GDM1 (cell line): ENCODE measurements at places on chromosomes 1 and 21.

DNA sequence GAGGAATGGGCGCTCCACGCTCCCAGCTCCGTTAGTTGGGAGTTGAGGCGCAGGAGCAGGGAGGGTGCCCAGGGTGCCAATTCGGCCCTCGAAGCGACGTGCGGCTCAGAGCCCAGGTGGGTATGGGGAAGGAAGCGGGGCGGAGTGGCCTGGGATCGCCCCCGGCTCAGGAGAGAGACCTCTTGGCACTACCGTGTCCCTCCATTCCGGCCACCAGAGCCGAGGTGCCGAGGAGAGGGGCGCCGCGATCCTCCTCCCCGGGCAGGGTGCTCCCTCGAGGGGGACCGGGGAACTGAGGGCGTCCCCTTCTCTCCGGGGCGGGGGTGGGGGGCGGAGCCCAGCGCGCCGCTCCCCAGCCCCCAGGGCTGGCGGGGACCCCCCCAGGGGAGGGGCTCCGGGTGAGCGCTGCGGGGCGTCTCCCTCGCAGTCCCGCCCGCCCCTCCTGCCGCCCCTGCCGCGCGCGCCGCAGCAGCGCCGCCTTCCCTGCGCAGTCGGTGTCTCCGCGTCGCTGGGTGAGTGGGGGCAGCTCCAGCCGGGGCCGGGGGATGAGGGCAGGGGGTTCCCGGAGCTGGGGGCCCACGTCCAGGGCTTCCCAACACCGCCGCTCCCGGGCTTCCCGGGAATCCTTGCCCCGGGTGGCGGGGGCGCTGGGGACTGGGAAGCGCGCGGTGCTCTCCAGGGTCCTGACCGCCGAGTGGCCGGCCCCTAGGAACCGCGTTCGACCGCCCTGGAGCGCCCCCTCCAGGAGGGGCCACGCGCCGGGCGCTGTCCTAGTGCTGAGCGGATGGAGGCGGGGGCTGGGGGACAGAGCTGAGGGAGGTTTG lies at the start of gene HPCA:
Gene HPCA (plus strand): TSS at position 488 of the 824 bp plus-strand sequence. CDS start 2,408 bp downstream, outside the sequence.
- DNase-seq, result peak; percentile 26

- peak; percentile 63 for DNase-seq
Observed at GRCh38 chr21:35027563-35028450, 21.3 kb downstream of the RUNX1 start.

DNA sequence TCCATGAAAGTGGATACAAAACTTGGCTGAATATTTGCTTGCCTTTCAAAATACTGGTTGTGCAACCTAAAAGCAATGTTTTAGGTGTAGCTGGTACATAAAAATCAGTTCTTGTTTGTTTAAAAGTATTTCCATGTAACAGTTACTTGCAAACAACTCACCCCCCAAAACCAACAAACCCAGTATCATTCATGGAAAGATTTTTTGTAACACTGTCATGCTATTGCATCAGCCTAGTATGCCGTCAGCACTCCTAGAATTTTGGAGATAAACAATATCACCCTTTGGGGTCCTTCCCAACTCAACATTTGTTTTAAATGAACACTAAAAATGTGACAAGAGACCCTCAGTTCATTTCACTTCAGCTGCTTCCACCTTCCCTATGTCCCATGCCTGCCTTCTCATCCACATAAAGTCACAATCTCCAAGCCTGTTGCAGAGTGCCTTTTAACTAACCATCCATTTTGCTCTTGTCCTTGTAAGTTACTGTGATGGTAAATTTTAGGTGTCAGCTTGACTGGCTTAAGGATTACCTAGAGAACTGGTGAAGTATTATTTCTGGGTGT lies 425.3 kb downstream of the DUSP10 start:
- no peak for DNase-seq

DNA sequence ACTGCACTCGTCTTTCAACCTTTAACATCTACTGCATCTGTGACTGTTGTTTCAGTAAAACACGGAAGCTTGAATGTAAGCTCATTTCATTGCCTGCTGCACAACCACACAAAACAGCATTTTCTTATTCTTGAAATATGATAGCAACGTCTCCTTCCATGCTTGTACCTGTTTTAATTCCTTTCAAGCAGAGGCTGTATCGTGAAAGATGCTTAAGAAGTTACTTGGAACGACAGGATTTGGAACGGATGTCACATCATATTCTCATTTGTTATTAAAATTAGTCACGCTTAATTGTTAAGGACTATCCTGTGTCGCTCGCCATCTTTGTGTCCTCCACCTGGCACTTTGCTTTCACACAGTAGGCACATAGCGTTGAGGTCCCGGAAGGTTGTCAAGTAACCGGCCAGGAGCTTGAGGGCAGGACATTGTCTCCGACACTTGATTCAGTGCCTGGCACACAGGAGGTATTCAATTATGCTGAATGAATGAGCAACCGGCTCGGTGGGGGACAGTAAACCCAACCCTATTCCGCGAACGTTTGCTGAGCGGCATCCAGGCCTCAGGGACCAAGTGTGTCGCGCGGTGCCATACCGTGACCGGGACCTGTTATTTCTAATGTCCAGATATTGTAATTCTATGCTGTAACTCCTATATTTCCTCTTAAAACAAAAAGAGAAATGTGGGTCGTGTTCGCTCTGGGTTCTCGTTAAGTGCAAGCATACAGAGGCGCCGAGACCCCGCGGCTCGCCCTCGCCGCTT lies 499 bp upstream of the SH3GLB1 start:
- DNase-seq, result peak; percentile 55

DNA sequence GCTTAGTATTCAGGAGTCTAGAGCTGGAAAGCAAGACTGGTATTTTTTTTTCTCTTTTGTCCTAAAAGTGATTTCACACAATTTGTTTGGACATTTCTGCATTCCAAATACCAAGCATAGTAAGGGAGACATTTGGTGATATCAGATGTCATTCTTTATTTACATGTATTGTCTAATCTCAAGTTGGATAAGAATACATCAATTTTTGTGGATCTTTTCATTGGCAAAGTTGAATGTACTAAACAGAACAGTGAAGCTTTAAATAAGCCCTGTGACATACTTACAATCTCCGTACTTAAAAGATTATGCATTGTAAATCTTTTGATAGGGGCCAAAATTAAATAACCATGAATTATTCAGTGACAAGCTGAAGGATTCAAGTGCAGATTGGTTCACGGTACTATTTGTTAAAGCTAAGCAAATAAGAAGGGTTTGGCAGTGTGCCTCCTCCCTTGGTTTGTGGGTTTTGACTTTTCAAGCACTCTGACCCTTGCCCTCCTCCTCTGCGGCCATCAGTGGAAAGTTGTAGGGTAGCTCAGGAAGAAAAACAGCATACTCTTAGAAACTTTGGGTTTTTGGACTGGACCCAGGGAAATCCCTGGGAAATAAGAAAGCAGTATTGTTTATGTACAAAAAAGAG lies 663.7 kb downstream of the ADGRL2 start:
- no peak for DNase-seq

- DNase-seq, result no peak
Observed at GRCh38 chr1:186730951-186731729, 50.9 kb upstream of the PTGS2 start.

GRCh38 chr21:27803571-27803970 lies 836.7 kb upstream of the ADAMTS5 start:
- no peak for DNase-seq

DNA sequence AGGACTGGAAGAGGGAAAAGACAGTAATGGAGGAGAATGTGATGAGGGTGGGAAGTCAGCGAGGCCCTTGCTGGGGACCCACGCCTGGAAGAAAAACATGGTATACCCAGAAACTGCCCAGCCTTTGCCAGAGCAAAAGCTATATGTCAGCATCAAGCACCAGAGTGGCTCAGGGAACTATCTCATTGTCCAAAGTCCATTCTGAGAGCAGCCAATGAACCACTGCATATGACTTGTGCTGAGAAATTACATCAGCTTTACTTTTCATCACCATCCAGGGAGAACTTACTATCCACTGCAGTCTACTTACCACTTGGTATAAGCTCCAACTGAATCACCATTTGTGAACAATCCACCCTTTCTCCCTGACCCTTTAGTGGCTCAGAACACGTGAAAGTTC lies 148.1 kb downstream of the TTLL7 start:
- no peak for DNase-seq

- DNase-seq, result no peak
Observed at GRCh38 chr21:34223376-34223775, 140.4 kb upstream of the KCNE2 start.

DNA sequence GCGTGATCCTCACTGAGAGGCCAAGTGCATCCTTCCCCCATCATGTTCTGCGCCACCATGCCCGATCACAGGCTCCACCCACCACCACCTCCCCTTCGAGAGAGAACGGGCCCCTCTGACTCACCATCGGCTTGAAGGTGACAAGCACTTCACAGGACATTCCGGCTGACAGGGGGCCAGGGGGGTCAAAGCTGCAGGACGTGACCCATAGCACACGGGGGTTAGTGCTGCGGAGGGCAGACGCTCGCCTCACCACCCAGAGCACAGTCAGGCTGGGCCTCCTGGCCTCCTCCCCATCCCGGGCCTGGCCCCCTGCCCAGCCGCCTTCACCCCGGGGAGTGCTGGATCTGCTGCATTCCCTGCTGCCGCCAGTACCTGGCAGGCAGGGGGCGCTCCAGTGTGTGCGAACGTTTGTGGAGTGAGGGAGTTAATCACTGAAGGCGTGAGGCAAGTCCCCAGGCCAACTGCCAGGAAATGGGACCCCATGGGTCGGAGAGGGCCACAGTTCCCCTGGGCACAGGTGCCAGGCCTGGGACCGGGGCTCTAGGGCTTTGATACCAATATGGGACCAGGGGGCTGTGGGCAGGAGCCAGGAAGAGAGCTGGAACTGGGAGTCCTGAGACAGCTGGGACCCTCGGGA lies 40.9 kb upstream of the TMEM52 start:
- DNase-seq, result peak; percentile 52

DNA sequence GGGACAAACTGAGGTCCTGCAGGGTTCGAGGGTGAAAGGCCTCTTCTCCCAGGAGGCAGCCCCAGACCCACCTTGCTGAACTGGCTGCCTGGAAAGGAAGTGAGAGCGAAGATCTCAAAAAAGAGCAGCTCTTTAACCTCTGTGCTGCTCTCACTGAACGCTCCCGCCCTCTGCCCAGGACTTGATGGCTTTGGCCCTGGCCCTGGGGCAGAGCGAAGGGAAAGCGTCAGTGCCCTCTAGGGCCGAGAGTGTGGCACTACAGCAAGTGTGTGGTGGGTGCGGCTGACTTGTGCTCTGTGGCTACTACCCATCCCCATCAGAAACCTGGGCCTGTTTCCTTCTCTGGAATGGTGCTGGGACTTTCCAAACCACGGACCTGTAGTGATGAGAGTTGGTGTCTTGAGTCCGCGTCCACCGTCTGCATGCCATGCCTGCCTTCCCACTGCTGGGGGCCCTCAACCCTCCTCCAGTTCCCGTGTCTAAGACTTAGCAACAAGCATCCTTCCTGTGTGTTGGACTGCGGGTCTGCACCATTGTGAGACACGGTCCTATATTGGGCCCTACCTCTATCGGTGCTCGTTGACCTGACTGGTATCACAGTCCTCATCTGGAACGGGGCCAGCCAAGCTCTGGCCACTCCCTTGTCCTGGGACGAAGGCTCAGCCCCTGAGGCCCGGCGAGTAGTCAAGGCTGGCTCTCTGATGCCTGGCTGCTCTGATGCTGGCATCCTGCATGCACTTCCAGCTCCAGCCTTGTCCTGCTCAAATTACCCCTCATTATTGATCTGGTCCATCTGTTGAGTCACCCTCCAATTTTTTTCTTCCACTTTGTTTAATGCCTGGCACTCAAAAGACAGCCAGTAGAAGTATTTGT lies 180.3 kb downstream of the DISC1 start:
- DNase-seq, result peak; percentile 44

GRCh38 chr1:233998891-233999290 lies 94.4 kb downstream of the SLC35F3 start:
- no peak for DNase-seq

GRCh38 chr1:178172939-178173338 lies 79.0 kb downstream of the RASAL2 start:
- DNase-seq, result no peak

DNA sequence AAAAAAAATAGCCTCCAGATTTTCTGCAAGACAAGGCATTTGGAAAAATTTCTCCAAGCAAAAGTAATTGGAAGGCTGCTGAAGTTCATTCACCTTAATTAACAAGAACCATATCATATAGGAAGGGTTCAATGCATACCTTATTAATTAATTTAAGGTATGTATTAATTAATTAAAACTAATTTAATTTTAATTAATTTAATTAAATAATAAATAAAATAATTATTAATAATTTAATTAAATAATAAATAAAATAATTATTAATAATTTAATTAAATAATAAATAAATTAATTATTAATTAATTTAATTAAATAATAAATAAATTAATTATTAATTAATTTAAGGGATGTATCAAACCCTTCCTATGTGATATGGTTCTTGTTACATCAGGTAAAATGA lies 7.9 kb downstream of the OR2L13 start:
- no peak for DNase-seq

- DNase-seq, result no peak
Observed at GRCh38 chr1:42214447-42214871, 49.9 kb upstream of the GUCA2A start.

DNA sequence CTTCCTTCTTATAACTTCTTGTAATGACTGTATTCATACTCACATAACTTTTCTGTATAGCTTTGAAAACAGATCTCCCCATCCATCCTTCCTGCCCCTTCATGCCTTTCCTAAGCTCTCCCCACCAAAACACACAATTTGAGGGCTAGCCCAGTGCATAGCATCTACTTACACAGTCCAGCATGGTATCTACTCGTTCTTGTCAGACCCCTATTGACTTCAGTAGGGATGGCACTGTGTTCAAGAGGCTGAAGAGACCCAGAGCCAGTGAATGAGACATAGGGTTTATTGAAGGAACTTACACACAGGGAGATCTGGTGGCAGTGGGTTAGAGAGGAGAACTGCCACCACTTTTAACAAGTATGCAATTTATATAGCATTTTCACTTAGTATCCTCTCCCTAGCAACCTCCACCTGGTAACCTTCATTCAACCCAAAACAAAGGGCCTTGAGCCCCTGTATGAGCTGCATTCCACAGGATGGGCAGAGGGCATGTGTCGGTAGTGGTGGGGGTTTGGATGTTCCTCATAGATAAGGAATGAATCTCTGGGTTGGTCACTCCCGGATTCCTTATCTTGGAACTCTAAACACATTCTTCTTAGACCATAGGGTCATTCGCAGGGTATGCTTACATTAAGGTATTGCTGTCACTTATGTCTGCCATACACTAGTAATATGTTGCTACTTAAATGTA lies 64.9 kb upstream of the GNG12 start:
- DNase-seq, result no peak

- DNase-seq, result no peak
Observed at GRCh38 chr1:5831600-5832335, 160.5 kb downstream of the NPHP4 start.

DNA sequence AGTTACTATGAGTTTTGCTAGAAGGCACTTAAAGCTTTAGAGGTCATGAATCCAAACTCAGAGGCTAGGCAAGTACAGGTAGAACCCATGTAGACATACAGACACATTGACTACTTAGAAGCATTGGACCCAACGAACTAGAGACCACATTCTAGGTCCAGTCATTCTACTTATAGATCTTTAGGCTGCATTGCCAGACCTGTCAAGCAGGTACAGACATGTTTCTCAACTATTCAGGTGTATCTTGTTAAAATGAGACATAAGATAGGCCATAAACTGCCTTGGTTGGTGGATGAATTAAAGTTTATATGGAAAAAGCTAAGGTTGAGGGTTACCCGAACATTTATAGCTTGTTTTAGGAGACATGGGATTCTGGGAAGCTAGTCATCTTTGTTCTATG lies 6.5 kb downstream of the ZP4 start:
- no peak for DNase-seq
